ENCODE measurements at places on chromosomes 1 and 21. TPM values are rescaled to one million over a fixed set of nuclear protein-coding genes. Genes with fewer than 3 reads are reported as not detected.

Gene MSH4
- total RNA-seq, result 0.08 TPM

Gene SYNC
- total RNA-seq, result 8.9 TPM

Gene PRKCZ
- total RNA-seq, result 40.1 TPM

Gene PPIAL4G
- total RNA-seq, result not detected

Gene MATN1
- 0.45 TPM for total RNA-seq

Gene IFNLR1
- 2.2 TPM for total RNA-seq

Gene FAM72D
- 11.4 TPM for total RNA-seq

Gene NHLH1
- 0.11 TPM for total RNA-seq
